NCI-H1417 treated with DMSO at 0.1 percent for 48 hours (cell line): ENCODE measurements at places on chromosomes 1 and 21.

GRCh38 chr1:168717906-168718891 lies 10.8 kb downstream of the DPT start:
- DNase-seq = no peak

- no peak for DNase-seq
Observed at GRCh38 chr21:33997436-33997835, 75.9 kb upstream of the MRPS6 start.

DNA sequence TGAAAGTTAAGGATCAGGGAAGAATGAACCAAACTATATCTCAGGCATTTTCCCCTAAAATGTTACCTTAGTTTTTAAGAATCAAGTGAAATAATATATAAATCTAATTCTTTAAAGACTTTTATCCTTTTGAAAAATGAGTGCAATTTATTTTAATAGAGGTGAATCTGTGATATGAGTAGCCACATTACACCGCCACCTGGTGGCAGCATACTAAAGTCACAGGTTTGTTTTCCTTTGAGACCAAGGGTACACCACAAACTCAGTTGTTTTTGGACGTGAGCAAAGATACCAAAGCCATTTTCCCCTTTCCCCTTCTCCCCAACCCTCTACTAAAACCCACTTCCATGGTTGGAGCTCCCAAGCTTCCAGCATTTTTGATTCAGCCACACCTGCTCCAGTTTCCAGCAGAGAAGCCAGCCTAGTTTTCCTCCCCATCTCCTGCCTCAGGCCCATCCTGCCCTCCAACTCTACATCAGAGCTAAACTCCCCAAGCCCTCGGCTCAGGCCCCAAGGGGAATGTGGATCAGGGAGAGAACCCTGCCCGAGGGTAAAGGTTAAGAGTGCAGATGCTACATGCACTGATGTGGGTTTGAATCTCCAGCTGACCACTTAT lies 22.9 kb upstream of the LDLRAP1 start:
- DNase-seq = peak; percentile 15

GRCh38 chr1:20893931-20894330 lies 106.8 kb upstream of the HP1BP3 start:
- DNase-seq = no peak

GRCh38 chr1:50610563-50610962 lies 187.3 kb upstream of the DMRTA2 start:
- DNase-seq = peak; percentile 70

DNA sequence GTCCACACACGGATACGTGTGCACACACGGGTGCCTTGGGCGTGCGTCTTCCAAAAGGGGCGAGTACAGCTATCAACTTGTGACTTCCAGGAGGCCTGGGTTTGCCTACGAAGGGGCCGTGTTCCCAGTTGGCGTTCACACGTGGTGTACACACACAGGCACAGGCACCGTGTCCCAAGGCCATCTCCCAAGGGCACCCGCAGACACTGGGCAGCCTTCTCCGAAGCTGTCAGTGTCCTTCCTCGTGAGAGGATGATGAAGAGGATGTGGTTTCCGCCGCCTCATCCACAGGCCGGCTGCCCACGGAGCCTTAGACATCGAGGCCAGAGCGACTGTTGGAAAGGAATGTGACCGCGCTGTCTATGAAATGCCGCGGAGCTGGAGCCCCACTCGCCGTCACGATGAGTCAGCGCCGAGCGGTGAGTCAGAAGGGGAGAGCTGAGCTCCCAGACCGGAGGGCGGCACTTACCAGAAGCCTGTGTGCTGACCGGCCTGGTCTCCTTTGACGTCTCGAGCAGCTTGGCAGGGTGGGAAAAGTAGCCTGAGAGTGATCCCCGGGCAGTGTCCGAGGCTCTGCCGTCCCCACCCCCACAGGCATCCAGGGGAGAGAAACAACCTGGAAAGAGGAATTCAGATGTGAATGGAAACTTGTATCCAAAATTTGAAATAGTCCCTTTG lies 141.4 kb upstream of the ARHGEF16 start:
- DNase-seq = no peak

GRCh38 chr21:15062606-15062965 lies 2.2 kb downstream of the NRIP1 start:
- peak; percentile 11 for DNase-seq

GRCh38 chr1:171929121-171929520 lies 87.8 kb downstream of the DNM3 start:
- no peak for DNase-seq

GRCh38 chr1:53128401-53128800 lies 14.0 kb downstream of the SLC1A7 start:
- no peak for DNase-seq

DNA sequence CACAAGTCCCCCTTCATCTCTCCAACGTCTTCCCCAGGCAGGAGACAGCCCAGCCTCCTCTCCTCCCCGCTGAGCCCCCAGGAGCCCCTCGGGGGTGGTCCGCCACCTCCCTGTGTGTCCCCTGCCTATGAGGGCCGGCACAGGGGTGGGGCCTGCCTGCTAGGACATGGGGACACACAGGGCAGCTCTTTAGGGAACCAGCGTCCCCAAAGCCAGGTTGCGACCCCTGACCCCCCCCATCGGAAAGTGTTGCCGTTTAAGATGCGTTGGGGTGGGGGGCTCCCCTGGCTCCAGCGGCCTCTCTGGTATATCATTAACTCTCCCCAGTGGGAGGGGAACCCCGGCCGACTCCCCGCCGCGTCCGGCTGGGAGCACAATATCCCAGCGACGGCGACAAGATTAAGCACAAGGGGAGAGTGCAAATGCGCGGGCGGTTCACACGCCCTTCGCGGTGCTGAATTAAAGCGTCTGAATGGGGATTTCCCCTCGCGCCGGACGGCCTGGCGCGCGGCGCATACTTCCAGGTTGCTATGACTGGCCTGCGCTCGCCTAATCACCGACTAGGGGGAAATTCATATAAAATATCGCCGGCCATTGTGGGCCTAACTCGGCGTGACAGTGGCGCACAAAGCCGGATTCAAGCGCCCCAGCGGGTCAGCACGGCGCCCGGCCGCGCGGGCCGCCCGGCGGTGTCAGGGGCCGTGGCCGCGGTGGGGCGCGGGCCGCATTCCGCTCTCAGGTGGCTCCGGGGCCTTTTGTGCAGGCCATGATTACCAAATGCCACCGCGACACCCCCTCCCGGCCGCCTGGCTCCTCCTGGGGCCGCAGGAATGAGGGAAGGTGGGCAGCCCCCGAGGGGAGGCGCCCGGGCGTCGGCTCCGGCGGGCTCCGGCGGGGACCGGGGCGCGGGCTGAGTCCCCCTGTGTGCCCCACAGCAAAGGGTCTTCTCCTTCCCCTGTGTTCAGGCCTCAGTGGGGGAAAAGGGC lies 30.9 kb downstream of the WNT3A start:
- DNase-seq = no peak

GRCh38 chr1:28208818-28209441 lies 23.9 kb downstream of the DNAJC8 start:
- peak; percentile 4 for DNase-seq

GRCh38 chr21:42298657-42299056 lies 16.6 kb downstream of the TFF3 start:
- no peak for DNase-seq

DNA sequence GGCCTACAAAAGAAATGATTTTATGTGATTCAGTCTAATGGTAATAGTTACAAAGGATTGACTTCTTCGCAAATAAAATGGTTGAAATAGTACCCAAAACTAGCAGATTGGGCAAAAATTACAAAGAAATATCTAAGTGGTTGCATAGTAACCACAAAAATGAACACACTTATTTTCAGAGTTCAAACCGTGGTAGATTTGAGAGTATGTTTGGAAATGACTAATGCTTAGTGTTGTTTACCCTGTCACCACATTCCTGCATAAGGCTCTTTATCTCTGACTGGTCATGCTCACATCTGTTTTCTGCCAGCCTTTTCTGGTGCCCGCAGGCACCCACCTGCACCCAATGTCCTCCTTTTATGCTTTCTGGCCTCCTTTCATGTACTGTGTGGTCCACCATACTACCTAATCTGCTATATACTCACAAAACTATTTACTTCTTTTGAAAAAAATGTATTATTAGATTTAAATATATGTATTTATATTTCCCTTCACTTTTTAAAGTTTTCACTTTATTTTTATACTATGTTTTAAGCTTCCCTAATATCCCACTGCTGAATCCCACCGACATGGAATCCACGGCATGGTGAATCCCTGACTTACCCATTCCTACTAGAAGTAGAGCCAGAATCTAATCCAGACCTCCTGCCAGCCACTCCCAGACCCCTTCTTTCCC lies 30.3 kb downstream of the PTPRC start:
- DNase-seq = no peak

- DNase-seq = peak; percentile 44
Observed at GRCh38 chr21:16419188-16419921, 689.6 kb downstream of the USP25 start.

GRCh38 chr21:31848326-31848985 lies 24.4 kb upstream of the HUNK start:
- no peak for DNase-seq

- no peak for DNase-seq
Observed at GRCh38 chr1:99677416-99677815, 31.5 kb downstream of the PALMD start.

- no peak for DNase-seq
Observed at GRCh38 chr1:198660341-198661261, 21.8 kb downstream of the PTPRC start.

GRCh38 chr1:27634985-27635367 lies at the start of gene FGR:
TSS of gene FGR (minus strand) at chr1:27635185. CDS start at chr1:27623916, 11,269 bp downstream.
- DNase-seq = no peak

GRCh38 chr1:65323246-65323645 lies 13.9 kb downstream of the DNAJC6 start:
- DNase-seq = no peak

- no peak for DNase-seq
Observed at GRCh38 chr1:72693376-72693775, 411.0 kb upstream of the NEGR1 start.

GRCh38 chr1:77047978-77048614 lies 171.1 kb downstream of the PIGK start:
- no peak for DNase-seq

- DNase-seq = no peak
Observed at GRCh38 chr21:38831526-38832467, 26.1 kb downstream of the ETS2 start.

- no peak for DNase-seq
Observed at GRCh38 chr1:16978567-16979474, 1.6 kb downstream of the MFAP2 start.

GRCh38 chr21:34946916-34947534 lies 102.1 kb downstream of the RUNX1 start:
- DNase-seq = no peak

GRCh38 chr1:1044455-1045078 lies 24.6 kb downstream of the AGRN start:
- no peak for DNase-seq

GRCh38 chr21:44050276-44050675 lies 38.2 kb downstream of the TRAPPC10 start:
- DNase-seq = no peak

- no peak for DNase-seq
Observed at GRCh38 chr1:95532335-95532734, 298.3 kb downstream of the RWDD3 start.
